GM12891 (cell line): ENCODE measurements at places on chromosomes 6 and 20.

GRCh38 chr20:36408219-36408618 is 102.1 kb downstream of the DLGAP4 start:
- no peak for DNase-seq

DNA sequence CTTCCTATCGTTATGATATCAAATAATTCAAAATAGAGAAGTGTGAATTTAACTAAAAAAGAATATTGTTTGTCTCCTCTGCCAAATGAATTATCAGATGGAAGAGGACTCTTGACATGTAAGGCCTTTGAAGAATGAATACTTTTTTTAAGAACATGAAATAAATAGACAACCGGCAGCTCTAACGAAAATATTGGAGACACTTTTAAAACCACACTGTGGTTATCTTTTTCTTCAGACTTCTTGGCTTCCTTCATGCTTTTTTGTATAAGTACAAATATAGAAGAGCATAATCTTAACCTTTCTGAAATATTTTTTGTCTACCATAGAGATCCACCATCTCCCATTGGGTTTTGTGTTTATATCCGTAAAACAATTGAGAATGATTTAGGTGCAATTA is 115.2 kb upstream of the SCGN start:
- no peak for DNase-seq

DNA sequence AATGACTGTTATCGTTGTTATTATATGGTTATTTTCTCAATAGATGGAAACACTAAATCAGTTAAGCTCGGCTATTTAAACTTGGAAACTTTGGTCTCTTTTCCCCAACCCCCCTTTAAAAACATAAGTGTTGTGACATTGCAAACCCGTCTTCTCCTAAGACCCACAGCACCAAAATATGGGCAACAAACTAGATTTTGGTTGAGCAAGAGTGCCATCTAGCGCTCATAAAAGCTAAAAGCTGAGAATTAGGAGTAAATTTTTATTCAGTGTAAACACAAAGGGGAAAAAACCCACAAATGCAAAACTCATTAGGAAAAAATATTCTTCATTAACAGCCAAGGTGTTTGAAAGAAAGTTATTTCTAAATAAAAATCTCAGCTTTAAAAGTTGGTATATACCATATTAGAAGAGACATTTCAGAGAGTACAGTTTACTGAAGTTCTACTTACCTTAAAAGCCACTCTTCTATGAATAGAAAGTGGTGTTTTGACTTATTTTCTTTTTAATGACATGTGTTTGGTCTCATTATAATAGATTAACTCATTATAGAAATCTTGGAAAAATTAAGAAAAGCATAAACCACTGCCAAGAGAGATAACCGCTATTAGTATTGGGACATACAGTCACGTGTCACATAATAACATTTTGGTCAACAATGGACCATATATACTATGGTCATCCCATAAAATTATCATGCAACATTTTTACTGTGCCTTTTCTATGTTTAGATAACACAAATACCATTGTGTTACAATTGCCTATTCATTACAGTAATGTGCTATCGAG is 21.1 kb downstream of the SESN1 start:
- DNase-seq = no peak

GRCh38 chr20:31685853-31686643 is 36.6 kb downstream of the BCL2L1 start:
- no peak for DNase-seq

GRCh38 chr6:48628316-48628715 is 517.3 kb upstream of the PTCHD4 start:
- DNase-seq = no peak

DNA sequence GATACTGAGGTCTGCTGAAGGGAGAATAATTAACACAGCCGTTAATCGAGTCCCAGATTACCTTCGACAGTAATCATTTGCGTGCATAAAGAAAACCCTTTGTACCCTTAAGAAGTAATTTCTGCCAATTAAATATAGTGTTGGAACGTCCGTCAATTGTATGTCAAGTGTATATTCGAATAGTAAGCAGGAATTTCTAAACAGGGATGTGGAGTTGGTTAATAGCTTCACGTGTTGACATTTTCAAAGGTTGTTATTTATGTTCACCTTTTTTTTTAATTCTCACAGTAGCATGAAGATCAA is 798 bp upstream of the SNAP91 start:
- DNase-seq = no peak

GRCh38 chr20:44963325-44964215 is 2.7 kb upstream of the STK4 start:
- no peak for DNase-seq

GRCh38 chr6:26044140-26045064 is 42.8 kb upstream of the HFE start:
- DNase-seq = no peak

DNA sequence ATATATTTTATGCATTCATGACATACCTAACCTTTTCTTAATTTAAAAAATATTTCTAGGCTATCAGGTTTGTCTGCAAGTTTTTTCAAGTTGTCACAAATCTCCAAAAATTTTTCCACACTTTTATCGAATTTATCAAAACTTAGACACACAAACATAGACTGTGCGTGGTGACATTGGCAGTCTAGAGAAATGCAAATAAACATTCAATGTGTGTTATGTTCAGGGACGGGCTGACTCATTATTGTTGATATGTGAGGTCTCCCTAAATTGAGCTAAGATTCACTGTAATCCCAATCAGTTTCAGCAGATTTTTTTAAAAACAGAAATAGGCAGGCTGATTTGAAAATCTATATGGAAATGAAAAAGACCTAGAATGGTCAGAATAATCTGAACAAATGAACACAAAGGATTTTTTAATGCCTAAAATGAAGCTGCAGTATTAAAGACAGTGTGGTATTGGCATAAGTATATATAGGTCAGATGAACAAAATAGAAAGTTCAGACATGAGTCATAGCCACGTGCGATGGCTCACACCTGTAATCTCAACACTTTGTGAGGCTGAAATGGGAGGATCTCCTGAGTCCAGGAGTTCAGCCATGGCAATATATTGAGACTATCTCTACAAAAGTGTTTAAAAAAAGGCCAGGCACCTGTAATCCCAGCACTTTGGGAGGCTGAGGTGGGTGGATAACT is 19.2 kb downstream of the BLTP3A start:
- no peak for DNase-seq

DNA sequence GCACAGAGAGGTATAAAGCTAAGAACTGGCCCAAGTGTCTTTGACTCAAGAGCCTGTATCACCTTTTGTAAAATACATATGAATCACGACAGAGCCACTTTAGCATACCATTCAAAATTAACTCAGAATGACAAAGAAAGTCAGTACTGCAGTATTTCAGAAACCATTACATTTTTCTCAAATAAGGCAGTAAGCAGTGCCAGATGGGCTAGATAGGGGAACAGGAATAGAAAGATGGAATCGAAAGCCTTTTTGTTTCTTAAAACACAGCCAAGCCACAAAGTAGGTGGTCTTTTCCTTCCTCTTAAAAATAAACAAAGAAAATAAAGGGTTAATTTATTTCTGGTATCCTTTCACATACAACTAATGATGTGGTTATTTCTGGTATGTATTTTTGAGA is 10.3 kb downstream of the CLDN20 start:
- no peak for DNase-seq

DNA sequence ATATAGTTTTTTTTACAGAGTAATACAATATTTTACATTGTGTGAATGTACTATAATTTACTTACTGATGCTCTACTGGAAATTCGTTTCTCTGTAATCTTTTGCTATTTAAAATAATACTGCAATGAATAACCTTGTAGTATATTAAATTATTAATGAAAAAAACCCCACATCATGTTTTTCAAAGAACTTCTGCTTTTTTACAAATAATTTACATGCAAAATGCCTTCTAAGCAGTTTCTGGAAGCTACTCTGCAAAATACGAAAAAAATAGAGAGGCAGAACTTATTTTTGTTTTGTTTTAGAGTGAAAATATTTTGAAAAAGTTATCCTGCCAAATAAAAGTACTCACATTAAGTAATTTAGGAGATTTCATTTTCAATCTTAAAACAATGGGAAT is 165.8 kb upstream of the SIM1 start:
- no peak for DNase-seq

DNA sequence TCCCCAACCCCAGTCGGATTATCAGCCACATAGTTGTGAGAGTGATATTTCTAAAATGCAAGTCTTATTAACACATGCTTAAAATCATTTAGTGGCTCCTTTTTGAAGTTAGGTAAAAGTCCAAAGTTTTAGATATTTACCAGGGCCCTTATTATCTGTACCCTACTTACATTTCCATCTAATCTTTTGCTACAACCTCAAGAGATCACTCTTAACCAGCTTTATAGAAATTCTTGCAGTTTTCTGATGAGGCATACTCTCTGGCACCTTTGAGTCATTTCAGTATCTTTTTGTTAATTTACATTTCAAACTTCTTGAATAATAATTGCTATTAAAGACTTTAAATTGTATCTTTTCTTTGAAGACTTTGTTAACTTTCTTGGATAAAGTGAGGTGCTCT is 453.3 kb downstream of the RFPL4B start:
- no peak for DNase-seq

GRCh38 chr20:63188159-63188442 is 27.8 kb downstream of the YTHDF1 start:
- DNase-seq = no peak

GRCh38 chr6:150198532-150198931 is 55.7 kb downstream of the PPP1R14C start:
- no peak for DNase-seq

DNA sequence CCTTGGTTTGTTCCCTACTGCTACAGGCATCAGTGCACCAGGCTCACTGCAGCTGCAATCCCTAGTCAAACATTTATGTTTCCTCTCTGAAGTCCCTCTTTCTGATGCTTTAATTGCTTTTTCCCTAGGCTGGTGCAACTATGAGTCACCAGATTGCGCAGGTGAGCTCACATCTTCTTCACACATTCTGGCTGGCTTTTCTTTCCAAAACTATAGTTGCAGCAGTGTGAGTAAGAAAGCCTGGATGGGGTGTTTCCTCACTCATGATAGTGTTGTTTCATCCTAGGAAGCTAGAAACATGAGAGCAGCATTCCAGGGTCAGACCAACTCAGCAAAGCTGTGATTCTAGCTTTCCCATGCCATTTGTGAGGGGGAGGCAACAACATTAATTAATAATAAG is 296.4 kb downstream of the PAX1 start:
- DNase-seq = no peak

- DNase-seq = no peak
Measured at GRCh38 chr20:59575216-59575615, 29.1 kb upstream of the PHACTR3 start.

DNA sequence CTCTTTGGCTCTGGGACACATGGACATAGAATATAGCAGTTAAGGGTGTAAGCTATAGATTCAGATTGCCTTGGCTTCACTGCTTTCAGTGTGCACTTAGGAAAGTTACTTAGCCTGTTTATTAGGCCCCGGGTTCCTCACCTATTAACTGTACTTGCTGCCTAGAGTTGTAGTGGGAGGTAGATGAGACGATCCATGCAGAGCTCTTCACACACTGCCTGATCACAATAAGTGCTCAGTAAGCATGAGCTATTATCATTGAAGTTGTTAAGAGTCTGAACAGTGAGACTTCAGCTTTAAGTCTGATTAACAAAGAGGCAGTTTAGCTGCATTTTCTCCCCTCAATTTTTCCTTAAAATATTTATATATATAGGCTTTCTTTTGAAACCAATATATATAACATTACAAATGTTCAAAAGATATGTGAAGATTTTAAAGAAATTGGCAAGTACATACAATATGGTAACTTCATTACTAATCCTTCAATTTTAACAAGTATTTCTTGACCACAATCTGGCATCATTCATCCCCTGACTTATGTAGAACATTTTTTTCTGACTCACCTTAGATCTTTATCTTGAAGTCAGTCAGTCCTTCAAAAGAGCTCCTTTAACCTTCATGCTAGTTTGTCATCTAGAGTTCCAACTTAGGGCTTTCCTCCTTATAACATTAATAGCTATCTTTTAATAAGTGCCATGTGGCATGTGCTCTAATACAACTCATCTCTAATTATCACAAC is 20.5 kb upstream of the SUPT3H start:
- no peak for DNase-seq

- no peak for DNase-seq
Measured at GRCh38 chr6:152783217-152783878, 32.8 kb downstream of the VIP start.

DNA sequence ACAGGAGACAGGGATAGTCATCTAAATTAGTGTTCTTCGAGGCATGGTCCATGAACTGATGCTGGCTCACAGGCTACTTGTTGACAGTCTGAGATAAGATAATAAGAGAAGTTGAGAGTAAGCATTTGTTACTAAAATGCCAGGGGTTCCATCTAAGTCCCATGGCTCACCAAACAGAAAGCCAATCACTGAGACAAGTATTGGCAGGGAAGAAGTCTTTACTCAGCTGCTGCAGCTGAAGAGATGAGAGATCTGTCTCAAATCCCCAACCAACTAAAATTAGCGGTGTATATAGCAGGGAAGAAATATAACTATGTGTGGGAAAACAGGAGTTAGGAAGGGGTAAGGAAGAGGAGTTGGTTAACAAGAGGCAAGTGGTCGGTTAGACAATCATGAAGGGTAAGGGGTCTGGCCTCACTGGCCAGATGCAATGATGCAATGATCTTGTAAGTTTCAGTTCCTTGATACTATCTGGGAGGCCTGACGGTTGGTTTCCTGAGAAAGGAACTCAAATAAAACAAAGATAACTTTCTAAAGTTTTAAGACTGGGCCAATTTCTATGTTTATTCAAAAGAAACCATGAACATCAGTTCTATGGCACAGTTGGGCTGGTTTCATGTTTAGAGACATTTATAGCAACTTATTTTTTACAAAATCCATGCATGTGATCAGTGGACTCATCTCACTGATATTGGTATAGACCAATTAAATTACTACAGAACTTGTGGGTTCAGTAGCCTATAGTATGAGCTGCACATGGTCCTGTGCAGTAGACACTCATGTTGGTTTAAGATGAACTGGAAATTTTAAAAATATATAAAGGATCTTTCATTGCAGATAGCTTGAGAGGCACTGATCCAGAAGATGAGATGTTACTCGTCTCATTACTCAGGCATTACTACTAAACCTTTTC is 9.9 kb upstream of the HEBP2 start:
- no peak for DNase-seq

- no peak for DNase-seq
Measured at GRCh38 chr20:56855708-56856107, 226.6 kb downstream of the TFAP2C start.

DNA sequence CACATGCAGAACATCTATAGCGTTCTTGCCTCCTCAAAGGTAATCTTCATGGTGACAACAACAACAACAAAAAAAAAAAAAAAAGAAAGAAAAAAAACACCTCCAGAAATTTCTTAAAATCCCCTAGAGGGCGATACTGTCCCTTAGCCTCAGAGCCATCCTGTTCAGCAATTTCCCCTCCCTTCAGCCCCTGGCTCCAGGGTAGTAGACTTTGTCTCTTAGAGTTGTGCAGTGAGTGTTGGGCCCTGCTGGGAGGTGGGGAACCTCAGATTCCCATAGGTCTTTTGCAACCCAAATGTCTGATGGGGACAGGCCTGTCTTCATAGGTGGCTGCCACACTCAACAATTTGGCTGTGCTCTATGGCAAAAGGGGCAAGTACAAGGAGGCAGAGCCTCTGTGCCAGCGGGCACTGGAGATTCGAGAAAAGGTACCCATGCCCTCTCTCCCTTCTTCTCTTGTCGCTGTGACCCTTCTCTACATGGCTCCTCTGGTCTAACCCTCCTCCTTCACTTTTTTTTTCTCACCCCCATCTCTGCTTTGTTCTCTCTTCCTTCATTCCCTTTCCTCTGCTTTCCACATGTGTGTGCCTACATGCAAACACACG is 6.0 kb upstream of the PTK7 start:
- DNase-seq = peak; percentile 70

GRCh38 chr6:16305246-16305725 is 66.9 kb downstream of the GMPR start:
- peak; percentile 56 for DNase-seq
